ENCODE measurements at places on chromosomes 12 and 14.
A peak's percentile ranks its signal among the peaks of the same experiment; 100 is the strongest.

- no peak for DNase-seq
Measured at GRCh38 chr12:3020399-3020798, 56.8 kb upstream of the TSPAN9 start.

DNA sequence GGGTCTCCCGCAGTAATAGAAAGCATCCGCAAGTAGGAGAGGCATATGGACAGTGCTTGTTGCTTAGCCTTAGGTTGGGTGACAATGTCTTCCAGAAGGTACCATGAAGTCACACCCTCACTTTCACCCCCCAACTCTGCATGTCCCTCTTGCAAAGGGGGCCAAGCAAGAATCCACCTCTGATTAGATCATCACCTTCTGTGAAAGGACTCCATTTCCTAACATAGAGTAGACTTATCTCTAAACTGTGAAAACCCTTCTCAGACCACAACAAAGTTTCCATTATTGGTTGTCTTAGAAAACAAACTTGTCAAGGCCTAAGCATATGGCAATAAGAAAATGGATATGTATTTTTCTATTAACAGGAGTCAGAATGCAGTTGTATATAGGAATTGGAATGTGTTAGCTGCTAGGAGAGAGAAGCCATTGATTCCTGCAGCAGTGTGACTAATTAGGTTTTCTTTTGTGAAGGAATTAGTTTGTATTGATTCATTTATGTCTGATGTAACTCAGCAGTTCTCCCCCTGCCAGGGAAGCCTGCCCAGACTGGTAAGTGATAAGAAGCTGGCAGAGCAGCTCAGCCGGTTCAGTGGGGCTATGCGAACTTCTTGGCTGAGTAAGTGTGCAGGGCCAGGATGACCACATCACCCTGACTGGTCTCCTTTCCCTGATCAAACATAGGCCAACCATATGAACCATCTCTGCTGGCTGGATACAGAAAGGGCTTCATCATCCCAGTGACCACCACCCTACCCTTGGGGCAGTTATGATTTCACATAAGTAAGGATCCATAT lies 107.3 kb upstream of the CCDC196 start:
- DNase-seq: no peak

DNA sequence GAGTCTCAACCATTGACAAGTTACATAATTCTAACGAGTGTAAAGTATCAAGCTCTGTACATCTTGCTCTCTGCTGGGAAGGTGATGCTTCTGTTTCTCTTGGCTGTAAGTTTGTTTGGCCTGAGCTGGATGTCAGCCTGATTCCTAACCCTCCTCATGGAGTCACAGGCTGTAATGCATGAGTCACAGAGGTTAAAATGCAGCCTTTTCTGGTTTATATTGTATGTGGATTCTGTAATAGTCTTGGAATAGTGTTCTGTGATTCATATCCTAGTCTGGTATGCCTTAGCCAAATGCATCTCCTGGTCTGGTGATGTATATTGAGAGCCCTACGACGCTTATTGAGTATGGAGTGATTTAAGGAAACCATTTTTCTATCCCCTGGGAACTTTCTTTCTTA lies 104.5 kb upstream of the FRMD6 start:
- no peak for DNase-seq

DNA sequence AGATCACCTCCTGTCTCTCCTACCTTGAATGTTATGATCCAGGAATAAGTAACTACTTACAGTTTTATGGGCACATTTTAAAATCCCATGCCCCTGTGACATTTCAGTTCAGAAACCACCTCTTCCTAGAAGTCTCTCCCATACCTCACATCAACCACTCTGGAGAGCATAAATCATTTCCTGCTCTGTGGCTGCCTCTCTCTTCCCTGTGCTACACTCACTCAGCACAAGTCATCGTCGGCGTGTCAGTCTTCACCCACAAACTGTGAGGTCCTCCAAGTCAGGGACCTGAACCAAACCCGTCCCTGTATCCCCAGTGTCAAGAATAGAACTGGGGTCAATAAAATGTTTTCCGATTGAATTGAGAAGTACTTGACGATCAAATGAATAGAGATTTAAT lies 863.3 kb downstream of the BCL11B start:
- no peak for DNase-seq

DNA sequence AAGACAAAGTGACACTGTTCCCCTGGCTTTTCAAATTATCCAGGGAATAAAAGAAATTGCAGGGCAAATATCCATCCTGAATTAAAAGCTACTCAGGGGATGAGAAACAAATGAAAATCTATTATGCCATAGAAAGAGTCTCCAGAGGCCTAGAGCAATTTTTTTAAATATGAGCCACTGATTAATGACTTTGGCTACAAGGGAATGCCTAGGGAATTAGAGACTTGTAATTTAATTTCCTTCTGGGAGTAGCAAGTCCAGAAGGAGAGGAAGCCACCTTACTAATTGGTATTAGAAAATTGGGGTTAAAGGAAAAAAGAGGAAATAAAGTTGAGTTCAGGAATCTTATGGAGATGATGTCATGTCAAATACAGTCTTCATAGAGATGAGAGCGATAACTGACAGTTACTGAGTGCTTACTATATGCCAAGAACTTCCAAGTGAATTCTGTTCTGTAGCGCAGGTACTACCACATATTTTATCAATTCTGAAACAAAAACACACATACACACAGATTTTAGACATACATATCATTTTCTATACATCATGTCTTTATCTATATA lies 304.4 kb downstream of the DUSP6 start:
- no peak for DNase-seq

GRCh38 chr14:56805992-56806727 lies 4.1 kb downstream of the OTX2 start:
- DNase-seq: no peak

GRCh38 chr12:25825446-25825845 lies 133.0 kb upstream of the RASSF8 start:
- DNase-seq: no peak

DNA sequence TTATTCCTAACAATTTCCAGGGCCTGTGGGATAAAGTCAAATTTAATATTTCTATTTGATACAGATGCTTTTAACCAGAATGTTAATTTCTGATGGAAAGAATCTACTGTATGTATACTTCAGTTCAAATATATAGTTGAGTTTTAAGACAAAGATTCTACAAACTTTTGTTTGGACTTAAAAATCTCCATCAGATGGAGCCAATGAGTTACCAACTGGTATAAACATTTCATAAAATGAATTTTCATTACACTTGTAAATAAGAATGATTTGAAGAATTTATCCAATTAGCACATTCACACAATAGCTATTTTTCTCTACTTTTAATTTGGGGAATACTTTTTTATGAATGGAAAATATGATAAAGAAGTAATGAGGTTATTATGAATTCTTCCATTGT lies 425.2 kb upstream of the MIS18BP1 start:
- no peak for DNase-seq

GRCh38 chr14:88106377-88106776 lies 101.4 kb downstream of the GPR65 start:
- DNase-seq: no peak

DNA sequence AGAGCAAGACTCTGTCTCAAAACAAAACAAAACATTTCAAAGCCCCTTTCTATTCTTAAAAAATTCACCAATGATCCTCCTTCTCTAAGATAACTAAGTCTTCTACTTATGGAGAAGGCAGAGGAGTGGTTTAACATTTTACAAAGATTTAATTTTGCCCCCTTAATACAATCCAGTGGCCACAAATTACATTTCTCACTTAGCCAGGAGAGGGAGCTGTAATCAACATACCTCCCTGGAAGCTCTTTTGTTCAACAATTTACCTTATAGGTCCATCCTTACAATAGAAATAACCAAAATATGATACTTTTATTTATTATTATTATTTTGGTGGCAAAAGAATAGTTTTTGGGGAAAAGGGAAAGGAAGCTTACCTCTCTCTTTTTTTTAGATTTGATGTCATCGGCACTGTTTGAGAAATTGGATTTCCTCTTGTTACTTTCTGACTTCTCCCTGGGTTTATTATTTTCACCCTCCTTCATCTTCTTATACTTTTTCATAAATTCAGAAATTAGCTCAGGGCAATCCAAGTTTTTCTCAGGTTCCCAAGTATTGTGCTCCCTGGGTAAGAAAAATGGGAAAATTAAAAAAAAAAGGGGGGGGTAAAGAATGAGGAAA lies 28.1 kb downstream of the CBX5 start:
- DNase-seq: peak; percentile 62

DNA sequence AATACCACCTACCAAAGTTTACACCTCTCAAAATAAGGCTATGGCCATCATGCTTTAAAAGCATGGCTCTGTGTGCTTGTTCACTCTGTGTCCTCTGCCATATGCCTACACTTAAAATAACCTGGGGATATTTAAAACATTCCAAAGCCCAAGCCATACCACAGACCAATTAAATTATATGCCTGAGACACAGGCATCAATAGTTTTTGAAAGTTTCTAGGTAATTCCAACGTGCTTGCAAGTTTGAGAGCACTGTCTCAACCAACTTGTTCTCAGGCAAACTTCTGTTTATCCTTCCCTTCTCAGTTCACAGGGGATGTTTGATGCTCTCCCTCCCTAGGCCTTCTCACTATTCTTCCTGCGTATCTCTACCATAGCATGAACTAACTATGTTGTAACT lies 3.4 kb upstream of the FRMD6 start:
- no peak for DNase-seq

DNA sequence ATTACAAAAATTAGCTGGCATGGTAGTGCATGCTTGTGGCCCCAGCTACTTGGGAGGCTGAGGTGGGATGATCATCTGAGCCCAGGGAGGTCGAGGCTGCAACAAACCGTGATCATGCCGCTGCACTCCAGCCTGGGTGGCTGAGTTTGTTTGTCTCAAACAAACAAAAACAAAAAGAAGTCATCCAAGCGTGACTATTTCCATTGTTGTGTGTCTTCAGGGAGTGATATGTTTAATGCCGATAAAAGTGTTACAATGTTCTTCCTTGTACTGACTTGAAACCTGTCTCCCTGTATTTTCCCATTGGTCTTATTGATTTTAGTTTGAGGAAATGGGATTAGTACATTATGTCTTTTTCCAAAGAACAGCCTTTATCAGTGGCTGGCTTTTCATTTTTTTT lies 75.6 kb upstream of the USP44 start:
- DNase-seq: no peak

DNA sequence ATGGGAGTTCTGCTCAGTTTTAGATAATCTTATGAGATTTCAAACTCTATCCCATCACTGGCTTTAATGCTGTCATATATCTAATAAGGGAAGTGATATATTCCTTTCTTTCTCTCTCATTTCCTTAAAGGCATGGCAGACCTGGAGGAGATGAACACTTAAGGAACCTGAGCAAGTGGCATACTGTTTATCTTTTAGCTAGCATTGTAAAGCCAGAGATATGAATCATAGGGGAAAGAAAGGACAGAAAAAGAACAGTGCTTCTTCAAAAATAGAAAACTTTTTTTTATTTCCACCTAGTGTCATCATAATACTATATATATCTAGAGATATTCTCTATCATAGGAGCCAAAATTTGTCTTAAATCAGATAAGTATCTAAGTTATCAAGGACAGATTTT lies 68.3 kb upstream of the PSMA6 start:
- no peak for DNase-seq

- DNase-seq: no peak
Measured at GRCh38 chr14:89025561-89026236, 201.2 kb downstream of the TTC8 start.

GRCh38 chr12:76942267-76942666 lies 63.4 kb upstream of the CSRP2 start:
- DNase-seq: no peak

- DNase-seq: no peak
Measured at GRCh38 chr14:101315802-101316296, 245.4 kb upstream of the DIO3 start.

GRCh38 chr12:91805031-91805430 lies 340.6 kb downstream of the BTG1 start:
- no peak for DNase-seq

DNA sequence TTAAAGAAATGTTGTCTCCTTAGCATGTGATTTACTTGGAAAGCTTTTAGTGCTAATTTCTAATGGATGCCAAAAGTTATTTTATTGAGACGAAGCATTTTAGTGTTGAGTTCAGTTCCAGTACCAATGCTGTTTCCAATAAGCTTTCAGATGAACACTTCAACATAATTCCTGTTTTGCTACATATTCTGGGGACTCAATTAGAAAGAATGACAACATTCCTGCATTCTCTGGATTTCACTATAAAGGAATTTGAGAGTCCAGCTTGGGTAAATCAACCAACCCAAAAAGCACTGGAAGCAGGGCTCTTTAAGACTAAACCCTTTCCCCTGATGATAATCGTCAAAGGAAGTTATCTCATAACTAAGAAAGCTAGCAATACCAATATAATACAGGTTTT lies 353.0 kb upstream of the TMTC1 start:
- no peak for DNase-seq

- peak; percentile 42 for DNase-seq
Measured at GRCh38 chr12:124399622-124400021, 104.7 kb downstream of the RFLNA start.

DNA sequence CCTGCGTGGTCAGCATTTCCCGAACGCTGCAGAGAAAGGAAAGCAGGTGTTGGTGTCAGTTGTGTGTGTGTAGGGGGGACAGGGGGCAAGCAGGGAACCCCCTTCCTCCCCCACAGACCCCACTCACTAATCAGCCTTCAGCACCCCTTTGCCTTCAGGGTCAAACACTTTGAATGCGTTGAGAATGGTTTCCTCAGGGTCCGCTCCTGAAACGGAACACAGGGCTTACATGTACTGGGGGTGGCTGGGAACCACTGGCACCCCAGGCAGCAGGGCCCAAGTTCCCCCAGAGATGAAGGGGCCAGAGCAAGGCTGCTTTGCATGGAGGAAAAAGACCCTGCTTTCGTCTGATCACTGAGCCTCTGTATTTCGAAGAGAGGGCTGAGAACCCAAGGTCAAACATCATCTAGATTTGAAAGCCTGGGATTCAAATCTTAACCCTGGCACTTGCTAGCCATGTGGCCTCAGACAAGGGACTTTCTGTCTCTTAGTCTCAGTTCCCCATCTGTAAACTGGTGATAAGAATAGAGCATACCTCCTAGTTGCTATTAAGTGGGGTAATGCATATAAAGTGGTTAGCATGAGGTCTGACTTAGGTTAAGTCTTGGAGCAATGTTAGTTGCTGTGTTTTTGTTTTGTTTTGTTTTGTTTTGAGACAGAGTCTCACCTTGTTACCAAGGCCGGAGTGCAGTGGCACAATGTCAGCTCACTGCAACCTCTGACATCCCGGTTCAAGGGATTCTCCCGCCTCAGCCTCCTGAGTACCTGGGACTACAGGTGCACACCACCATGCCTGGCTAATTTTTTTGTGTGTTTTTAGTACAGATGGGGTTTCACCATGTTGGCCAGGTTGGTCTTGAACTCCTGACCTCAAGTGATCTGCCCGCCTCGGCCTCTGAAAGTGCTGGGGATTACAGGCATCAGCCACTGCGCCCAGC lies 7.0 kb downstream of the MYL2 start:
- DNase-seq: peak; percentile 89

- no peak for DNase-seq
Measured at GRCh38 chr14:67900231-67900630, 80.7 kb downstream of the RAD51B start.

DNA sequence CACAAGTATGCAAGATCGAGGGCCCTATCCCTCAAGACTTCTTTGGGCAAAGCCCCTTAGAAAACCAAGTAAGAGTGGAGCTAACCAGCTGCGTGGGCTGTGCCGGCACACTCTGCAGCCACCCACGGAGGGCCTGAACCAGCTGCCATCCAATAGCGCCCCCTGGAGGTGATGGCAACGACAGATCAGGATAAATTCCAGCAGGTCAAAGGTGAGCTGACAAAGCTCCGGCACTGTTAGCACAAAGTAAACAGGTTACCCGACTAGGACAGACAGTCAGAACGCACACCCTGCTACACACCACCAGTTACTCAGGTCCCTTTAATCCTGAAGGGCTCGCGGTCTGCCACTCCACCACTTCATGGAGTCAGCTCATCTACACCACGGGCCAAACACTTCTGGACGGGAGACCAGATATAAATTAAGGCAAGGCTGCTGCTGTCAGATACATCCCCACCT lies 4.9 kb downstream of the ZBTB39 start:
- peak; percentile 69 for DNase-seq
